Stimulated activated CD4-positive, alpha-beta T cell treated with anti-CD3 and anti-CD28 coated beads, Interleukin-12 subunit alpha, Interleukin-12 subunit beta, amount 100 ng/mL, for 4 hours (primary cell): ENCODE measurements at places on chromosomes 7 and 10.

GRCh38 chr7:50718311-50718710 lies 64.4 kb downstream of the GRB10 start:
- no peak for DNase-seq

DNA sequence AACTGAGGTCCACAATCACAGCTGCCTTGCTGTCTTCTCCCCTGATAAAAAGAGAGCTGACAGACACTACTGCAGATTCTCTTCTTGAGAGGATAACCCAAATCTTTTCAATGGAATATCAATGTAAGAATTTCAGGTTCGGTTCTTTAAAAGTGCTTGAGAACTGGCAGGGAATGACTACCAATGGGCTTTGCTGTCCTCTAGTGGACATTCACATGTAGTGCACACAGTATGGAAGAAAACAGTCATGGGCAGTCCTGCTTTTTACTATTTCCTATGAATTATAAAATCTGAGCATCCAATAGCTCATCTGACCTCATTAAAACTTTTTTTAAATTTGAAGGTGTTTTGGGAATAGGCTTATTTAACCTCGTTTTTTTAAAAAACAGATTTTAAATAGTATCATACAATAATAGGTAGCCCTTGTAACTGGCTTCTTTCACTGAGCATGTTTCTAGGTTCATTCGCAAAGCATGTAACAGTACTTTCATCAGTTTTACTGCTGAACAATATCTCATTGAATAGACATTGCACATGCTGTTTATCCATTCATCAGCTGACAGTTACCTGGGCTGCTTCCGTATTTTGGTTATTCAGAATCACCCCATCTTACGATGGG lies 18.3 kb downstream of the FZD9 start:
- no peak for DNase-seq

- DNase-seq: no peak
Observed at GRCh38 chr7:78345293-78345911, 546.8 kb downstream of the PHTF2 start.

- no peak for DNase-seq
Observed at GRCh38 chr7:49839863-49840645, 66.6 kb downstream of the VWC2 start.

- DNase-seq: peak; percentile 28
Observed at GRCh38 chr10:123614888-123615287, 51.3 kb upstream of the GPR26 start.

GRCh38 chr7:143490717-143491306 lies 13.1 kb downstream of the TAS2R41 start:
- no peak for DNase-seq

DNA sequence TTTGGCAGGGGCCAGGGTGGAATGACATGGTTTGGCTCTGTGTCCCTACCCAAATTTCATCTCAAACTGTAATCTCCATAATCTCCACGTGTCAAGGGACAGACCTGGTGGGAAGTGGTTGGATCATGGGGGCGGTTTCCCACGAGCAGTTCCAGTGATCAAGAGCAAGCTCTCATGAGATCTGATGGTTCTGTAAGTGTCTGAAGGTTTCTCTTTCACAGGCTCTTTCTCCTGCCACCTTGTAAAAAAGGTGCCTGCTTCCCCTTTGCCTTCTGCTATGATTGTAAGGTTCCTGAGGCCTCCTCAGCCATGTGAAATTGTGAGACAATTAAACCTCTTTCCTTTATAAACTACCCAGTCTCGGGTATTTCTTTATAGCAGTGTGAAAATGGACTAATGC lies 188.3 kb downstream of the CHCHD3 start:
- DNase-seq: no peak

DNA sequence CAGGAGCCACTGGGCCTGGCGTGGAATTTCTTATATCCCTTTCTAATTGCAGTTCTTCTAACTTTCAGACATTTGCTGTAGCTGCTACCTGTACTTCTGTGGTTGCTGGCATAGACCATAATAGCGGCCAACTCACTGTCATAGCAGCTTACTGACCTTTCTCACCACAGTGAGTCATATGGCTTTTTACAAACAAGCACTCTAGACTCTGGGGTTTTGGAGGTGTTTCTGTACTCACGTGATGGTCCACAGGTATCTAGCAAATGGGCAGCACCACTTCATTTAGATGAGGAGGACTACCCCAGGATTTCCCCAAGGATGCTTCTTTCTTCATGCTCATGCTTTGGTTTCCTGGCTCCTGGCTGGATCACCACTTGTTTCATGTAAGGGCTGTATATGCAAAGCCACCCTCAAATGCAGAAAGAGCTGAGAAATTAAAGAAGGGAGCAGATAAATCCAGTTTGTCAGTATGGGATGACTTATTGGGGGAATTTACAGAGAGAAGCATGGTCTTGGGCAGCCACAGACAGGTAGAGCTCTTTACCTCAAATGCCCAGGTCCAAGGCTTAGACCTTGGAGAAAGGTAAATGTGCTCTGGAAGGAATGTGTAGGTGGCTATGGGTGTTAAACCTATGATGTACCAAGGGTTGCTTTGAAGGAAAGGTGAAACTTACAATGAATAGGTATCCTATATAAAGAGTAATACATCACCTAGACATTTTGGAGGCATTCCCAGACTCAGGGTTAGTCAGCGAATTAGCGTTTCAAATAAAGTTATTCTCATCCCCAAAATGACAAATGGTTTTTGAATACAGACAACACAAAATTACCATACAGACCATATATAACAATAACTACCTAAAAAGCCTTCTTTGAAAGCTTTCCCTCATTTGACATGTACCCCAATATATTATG lies 15.9 kb upstream of the SLC25A16 start:
- DNase-seq: no peak

DNA sequence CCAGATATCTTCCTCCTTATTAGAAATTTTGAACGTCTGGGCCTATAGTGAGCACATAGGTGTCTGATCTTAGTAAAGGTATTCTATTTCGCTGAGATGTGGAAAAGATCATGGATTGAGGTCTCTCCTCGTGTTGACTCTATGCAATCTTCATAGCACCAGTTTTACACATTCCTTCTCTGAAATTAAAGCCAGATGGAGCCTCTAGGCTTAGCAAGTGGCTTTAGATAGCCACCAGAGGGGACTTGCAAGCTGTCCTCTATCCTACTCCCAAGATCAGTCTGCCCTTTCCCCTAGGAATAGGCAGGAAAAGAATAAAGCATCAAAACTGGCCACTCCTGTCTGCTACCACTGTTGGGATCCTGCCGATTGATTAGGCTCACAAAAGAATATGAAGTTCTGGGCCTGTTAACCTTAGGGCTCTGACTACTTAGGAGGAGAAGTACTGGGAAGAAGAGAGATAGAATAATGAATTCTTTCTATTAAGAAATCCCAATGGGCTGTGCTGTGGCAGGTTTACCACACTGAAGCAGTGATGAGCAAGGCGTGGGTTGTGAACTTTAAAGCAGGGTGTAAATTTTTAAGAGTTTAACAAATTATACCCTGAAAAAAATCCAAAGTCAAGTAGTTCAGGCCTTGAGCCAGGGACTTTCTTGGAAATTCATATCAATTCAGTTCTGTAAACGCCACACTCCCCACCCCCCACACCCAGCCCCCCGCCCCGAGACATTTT lies 2.2 kb upstream of the STRIP2 start:
- DNase-seq: no peak

DNA sequence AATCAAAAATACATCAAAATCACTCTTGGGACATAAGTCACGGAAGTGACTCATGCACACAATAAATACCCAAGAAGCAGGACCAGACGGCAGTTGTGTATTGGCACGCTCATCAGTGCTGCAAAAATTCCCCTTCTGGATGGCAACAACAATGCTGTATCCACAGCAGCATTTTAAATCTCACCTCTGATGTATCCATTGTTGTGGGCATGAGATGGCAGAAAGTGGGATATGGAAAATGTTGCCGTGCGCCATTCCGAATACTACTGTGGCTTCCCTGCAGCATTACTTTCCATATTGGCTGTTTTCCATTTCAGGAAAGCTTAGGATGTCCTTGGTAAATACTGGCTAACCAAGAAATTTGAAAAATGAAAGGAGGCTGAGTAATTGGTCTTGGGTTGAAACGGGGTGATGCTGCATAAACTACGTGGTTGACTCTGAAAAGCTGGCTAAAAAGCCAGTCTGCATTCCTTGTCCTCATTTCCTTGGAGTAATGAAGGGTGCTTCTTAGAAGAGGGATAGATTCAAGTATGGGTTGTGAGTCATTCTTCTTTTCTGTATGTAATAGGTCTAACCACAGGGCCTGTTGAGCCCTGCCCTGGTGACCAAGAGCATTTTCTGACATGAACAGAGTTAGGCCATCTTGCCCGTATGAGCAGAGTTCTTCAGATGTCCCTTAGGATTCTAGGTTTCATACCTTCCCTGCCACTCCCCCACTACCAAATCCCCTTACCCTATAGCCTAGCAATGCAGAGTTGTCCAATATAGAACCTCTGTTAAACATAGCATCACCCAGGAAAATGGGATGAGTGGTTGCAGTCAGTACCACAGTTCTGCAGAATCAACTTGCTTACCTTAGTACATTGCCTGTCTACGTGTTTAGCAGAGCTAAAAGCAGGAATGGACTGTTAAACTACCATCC lies 36.3 kb upstream of the TOMM7 start:
- no peak for DNase-seq

- DNase-seq: no peak
Observed at GRCh38 chr7:149569025-149569725, 71.6 kb upstream of the ZNF746 start.

DNA sequence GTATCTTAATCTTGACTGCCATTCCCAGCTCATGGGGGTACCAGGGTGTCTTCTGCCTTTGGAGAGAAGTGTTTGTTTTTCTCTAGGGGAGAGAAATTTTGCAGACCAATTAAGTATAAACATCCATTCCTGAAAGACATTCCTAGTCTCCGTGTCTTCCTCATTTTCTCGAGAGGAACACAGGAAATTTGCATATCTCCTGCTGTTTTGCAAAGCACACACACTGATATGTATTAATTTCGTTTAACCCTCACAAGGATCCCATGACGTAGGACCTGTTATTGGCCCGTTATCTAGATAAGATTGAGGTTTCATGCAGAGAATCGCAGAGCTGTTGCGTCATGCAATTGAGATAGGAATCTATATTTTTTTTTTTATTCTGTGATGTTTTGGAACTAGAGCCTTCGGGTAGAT lies 944 bp downstream of the RHBDD2 start:
- DNase-seq: no peak

DNA sequence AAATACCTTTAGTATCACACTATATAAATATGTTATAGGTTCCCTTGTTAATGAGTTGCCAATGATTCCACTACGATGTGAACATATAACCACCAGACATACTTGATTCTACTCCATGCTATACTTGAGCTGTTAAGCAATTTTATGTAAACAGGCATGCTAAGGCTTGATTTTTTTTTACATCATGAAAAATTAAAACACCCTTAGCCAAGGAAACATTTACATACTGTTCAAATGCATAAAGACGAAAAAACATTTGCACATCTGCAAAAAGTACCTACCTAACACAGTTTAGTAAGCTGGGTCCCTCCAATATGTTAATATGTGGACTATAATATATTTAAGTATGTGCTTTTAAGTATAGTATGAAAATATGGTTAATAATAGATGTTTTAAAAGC lies 9.0 kb upstream of the CABCOCO1 start:
- DNase-seq: no peak

- DNase-seq: no peak
Observed at GRCh38 chr7:102828286-102828685, 79.5 kb downstream of the FAM185A start.

DNA sequence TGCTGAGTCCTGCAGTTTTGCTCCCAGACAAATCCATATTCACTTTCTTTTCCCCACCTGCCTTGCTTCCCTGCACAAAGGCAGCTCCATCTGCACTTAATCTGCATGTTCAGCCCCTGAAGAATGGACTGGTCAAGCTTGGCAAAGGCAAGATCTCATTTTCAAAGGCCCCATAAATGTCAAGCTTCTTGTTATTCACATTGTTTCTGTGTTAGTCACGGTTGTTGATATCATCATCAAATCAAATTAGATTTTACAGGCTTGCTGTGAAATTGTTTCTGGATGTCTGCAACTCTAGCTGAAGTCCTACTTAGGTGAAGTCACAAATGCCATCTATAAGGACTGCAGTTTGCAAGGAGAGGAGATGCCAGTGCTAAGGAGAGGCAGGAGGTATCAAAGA lies 91.0 kb downstream of the GPAM start:
- no peak for DNase-seq

DNA sequence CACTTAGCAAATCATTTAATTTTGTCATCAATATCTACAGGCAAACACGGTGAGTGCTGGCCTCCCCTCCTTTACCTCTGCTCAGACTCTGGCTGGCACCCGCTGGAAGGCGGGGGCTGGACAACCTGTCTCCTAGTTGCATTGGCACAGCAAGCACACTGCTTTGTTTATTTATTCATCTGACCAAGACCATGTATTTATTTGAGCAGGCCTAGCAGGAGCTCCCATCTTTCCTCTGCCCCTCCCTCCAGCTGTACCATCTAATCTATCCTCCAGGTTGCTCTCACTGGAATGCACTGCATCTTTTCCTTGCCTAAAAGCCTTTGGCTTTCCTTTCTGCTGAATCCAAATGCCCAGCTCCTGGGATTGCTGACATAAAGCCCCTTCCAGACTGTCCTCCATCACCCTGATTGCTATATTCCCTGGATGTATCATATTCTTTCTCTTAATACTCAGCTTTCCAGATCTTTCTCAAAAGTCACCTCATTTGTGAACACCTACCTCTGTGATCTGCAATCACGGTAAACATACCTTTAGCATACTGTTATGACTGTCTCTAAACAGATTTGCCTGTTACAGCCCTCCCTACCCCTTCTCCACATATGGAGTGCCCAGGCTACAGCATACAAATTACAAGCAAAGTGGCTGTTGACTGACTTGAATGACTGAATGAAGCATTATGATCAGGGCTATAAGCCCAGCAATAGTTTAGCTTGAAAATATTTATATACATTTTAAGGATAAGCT lies 9.6 kb downstream of the ELMO1 start:
- no peak for DNase-seq

GRCh38 chr10:6343305-6344010 lies 140.7 kb downstream of the PFKFB3 start:
- no peak for DNase-seq

- DNase-seq: no peak
Observed at GRCh38 chr7:66776800-66777442, 36.4 kb downstream of the RABGEF1 start.

GRCh38 chr10:29012926-29013554 lies 275.8 kb upstream of the LYZL1 start:
- DNase-seq: no peak

DNA sequence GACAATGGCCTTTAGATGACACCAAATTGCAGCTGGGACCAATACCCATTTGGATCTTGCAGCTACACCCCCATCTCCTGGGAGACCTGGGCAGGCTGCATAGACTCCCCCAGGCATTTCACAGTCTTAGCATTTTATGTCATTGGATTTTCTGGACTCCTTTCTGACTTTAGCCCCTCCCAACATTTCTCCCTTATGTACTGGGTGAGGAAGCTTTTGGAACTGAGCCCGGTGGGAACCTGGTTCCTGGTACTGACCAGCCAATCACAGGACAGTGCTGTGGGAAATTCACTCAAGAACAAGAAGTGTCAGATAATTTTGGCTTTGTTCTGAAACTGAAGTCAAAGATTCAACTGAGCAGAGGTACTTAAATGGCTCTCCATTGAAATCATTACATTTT lies 177.7 kb downstream of the ACTR3B start:
- DNase-seq: no peak

- DNase-seq: no peak
Observed at GRCh38 chr10:128054163-128054970, 71.9 kb downstream of the MKI67 start.
